ENCODE measurements at places on chromosomes 4 and X.

DNA sequence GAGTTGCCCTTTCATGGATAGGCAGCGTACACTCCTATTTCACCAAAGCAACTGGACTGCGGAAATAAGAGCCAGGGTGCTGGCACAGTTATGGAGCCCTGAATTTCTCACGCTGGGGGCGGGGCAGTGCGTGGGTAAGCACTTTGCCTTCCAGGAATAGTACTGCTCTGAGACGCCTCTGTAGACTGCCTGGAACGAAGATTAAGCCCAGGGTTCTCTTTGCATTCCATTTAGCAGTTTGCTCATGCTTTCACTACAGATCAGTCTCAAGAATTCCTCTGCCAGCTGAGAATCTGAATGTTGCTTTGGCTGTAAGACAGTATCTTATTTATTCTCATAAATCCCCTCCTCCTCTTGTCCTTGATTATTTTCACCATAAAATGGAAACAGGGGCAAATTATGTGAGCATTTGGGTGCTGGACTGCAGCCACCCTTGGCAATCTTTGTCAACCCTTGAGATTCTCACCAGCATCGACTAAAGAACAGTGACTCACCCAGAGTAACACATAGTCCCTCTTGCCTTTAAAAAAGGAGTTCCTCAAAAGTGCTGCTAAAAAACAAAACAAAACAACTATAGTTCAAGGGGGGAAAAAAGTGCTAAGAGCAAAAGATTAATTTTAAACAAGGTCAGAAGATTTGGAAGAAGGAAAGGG is 88.9 kb upstream of the CITED1 start:
- DNase-seq = no peak

DNA sequence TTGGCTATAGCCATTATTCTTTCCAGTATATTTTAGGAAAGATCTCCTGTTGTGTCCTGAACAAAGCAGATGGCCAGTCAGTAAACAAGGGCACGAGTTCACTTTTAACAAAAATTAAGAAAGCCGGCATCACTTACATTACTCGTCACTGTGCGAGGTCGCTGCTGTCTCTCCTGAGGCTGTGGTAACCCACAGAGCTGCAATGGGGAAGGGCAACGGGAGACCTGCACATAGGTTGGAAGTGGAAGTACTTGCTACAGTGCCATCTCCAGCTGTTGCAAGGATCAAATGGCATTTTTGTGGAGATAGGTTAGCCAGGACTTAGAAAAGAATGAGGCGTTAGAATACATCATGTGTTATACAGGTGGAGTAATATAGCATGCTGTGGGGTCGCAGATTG is 132.2 kb downstream of the KLHL8 start:
- DNase-seq = no peak

DNA sequence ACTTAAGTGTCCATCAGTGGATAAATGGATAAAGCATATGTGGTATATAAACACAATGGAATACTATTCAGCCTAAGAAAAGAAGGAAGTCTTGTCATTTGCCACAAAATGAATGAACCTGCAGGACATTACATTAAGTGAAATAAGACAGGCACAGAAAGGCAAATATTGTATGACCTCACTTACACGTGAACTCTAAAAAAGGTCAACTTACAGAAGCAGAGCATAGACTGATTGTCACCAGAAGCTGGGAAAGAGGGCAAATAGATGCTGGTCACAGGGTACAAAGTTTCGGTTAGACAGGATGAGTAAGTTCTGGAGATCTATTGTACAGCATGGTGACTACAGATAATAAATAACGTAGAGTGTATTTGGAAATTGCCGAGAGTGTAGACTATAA is 247.7 kb downstream of the RAB28 start:
- no peak for DNase-seq

DNA sequence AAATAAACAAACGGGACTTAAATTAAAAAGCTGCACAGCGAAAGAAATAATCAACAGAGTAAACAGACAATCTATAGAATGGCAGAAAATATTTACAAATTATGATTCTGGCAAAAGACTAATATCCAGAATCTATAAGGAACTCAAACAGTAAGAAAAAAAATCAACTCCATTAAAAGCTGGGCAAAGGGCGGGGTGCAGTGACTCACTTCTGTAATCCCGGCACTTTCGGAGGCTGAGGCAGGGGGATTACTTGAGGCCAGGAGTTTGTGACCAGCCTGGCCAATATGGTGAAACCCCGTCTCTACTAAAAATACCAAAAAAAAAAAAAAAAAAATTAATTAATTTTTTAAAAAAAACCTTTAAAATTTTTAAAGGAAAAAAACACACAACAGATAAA is 109.0 kb downstream of the ATP11C start:
- DNase-seq = no peak

DNA sequence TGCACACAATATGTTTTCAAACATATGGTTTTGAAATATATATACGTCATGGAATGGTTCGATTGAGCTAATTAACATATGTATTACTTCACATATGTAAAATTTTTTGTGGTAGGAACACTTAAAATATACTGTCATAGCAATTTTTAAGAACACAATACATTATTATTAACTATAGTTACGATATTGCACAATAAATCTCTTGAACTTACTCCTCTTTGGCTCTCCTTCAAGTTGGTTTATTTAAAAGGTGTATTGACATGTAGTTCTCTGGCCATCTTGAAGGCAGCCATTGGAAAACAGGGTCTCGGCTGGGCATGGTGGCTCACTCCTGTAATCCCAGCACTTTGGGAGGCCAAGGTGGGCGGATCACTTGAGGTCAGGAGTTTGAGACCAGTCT is 53.8 kb downstream of the CASP3 start:
- no peak for DNase-seq

DNA sequence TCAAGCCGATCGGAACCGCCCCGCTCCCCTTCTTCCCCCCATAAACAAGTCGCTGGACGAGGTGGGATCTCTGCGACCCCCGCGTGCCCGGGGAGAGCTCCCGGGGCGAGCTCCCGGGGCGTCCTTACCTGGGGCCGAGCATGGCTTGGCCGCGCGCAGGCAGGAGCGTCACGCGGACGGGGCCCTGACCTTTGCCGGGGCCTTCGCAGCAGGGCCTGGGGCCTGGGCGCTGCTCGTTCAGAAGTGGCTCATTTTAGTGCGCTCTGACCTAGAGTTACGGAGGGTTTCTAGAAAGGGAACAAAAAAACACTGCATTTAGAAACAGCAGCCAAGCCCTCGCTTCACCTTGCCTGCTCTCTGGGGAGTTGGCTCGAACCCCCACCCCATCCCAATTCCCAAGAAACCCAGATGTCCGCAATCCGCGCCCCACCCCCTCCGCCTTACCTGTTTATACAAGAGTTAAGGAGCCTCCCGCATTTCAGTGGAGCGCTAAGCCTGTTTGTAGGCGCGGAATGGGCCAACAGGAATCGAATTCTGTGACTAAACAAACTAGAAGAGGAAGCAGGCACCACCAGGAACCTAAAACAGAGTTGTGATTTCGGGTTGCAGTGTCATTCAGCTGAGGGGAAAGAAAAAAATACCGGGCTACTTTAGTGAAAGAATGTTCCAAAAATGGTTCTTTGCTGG is 814 bp upstream of the RBM47 start:
- DNase-seq = peak; percentile 77

DNA sequence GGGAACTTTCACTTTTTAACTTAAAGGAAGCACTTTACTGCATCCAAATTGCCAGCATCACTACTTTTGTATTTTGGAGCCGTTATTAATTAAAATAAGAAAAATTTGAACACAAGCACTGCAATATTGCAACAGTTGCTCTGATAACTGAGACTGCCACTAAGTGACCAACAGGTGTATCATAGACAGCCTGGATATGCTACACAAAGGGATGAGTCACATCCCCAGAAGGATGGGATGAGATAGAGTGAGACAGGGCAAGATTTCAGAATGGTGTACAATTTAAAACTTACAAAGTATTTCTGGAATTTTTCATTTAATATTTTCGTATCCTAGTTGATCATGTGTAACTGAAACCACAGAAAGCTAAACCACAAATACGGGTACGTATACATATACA is 204.1 kb downstream of the MAPK10 start:
- no peak for DNase-seq

DNA sequence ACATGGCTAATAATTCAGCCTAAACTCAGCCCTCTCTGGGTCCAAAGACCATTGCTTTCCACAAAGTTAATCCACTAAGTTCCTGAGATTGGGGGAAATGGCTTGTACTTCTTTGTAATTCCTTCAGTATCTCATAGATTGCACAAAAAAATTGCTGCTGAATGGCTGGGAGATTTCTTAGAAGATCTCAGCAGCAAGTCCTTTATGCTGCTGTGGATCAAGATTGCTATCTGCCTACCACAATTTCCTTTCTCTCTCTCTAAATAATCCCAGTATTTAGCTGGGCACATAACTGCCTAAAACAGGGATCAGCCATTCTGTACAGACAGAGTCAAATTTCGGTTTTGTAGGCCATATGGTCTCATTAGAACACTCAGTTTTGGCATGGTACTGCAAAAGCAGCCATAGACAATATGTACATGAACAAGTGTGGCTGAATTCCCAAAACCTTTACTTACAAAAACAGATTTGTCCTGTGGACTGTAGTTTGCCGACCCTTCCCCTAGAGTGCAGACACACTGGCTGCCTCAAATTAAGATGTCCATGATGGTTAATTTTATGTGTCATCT is 18.5 kb upstream of the HOPX start:
- DNase-seq = no peak

DNA sequence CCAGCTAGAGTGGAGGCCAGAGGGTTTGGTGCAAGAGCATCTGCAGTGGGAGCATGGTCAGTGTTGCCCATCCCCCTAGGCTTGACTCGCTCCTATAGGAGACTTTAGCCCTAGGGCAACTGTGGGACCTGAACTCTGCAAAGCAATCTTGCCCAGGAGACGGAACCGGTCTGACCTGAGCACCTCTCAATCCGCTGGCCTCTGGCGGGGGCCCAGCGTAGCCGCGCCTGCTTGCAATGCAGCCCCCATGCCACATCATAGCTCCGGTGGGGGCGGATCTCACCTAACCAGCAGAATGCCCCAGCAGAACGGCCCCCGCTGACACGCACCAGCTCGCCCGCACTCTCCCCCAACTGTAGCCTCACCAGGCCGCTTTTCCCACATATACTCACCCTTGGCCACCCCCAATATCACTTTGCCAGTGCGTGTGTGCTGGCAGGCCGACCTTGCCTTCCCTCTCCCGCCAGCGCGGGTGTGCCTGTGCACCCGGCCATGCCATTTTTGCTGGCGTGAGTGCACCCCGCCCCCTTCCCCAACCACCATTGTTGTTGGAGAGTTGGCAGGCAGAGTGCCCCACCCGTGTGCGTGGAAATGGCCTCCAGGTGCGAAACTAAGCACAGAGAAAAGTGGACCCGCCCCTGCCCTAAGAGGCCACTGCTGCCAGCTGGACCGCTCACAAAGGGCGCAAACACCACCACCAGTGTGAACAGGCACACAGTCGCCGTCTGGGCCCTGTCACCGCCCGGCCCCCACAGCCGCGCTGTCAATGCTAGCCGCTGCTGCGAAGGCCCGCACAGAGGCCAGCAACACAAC is 5.8 kb downstream of the BEX4 start:
- DNase-seq = no peak

- DNase-seq = no peak
Measured at GRCh38 chr4:168566726-168567125, 69.9 kb downstream of the PALLD start.

DNA sequence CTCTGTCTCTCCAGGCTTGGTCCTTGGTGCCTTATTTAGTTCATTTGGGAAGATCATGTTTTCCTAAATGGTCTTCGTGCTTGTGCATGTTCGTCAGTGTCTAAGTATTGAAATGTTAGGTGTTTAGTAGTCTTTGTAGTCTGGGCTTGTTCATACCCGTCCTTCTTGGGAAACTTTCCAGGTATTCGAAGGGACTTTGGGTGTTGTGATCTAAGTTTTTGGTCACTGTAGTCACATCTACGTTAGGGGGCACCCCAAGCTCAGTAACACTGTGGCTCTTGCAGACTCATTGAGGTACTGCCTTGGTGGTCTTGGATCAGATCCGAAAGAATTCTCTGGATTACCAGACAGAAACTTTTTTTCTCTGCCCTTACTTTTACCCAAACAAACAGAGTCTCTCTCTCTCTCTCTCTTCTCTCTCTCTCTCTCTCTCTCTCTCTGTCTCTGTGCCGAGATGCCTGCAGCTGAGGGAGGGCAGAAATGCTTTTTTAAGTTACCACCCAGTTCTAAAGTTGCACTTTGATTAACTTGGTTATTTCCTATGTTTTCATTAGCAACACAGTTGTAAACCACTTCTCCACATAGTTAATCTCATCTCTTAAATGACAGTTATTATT is 67.6 kb upstream of the SLC7A3 start:
- no peak for DNase-seq

- no peak for DNase-seq
Measured at GRCh38 chr4:186878203-186878776, 154.6 kb upstream of the FAT1 start.

- no peak for DNase-seq
Measured at GRCh38 chrX:108439426-108439942, at the start of gene COL4A5. COL4A5 (plus strand) TSS chrX:108439838; CDS start chrX:108440126, 288 bp downstream.

GRCh38 chrX:130857207-130857606 is 45.8 kb downstream of the ENOX2 start:
- peak; percentile 36 for DNase-seq

GRCh38 chrX:20529301-20529700 is 262.6 kb upstream of the RPS6KA3 start:
- DNase-seq = no peak

GRCh38 chr4:53620956-53621355 is 29.7 kb upstream of the LNX1 start:
- DNase-seq = no peak

GRCh38 chr4:5259471-5259870 is 208.2 kb downstream of the STK32B start:
- no peak for DNase-seq

- DNase-seq = no peak
Measured at GRCh38 chrX:134115270-134115669, 121.7 kb upstream of the CCDC160 start.

GRCh38 chr4:107825072-107825824 is 516 bp downstream of the SGMS2 start:
- DNase-seq = no peak

Data from GM13977 (cell line).